ENCODE measurements at places on chromosomes 12 and 14.

DNA sequence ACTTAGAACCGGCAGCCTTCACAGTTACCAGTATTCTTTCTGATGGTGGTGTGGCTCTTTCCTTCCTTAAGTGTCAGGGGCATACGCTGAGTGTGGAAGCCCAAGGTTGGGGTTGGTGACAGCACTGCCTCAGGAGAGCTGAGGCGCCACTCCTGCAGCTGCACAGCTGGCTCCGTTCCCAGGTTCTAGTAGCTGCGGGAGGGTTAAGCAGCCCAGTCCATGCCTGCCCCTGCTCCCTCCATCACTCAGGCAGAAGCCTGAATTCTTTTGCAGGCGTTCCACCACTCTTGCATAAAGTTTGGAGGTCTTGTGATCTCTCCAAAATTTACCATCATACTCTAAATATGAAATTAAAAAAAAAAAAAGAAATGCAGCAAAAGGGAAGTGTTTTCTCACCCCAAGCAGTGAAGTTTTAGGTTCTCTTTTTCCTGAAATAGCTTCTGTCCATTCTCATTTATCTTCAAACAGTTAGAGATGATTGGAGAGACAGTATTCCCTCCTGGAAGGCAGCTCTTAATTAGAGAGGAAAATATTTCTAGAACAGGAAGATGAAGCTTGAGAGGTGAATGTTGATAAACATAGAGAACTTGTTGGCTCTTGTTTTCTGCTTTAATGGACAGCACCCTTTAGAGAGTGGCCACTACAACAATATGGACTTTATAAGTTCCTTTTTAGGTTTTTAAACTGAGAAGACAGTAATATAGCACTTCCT lies 136.1 kb downstream of the FGD4 start:
- DNase-seq = peak; percentile 60

- no peak for DNase-seq
These were observed 109.5 kb downstream of the FOXG1 start for GRCh38 chr14:28875934-28876571.

DNA sequence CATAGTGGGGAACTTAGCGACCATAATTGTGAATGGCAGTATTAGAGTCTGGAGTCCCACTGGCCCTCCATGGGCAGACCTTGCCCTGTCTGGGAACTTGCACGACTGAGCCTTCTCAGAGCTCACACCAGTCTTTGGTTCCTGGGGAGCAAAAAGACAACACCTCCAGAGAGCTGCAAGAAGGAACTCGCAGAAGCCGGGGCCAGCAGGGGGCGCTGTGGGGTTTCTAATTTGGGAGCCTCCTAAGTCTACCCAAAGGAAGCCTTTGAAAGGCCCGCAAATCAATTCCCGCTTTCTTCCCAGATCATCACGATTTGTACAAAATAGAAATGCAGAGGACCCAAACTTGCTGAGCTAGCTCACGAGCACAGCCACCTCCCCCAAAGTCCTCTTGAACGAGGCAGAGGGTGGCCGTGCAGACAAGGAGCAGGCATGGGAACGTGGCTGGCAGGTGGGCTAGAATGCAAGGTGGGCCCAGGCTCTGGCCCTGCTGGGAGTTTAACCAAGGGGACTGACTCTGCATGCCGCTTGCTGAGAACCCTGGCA lies 46.3 kb upstream of the FBXO21 start:
- peak; percentile 87 for DNase-seq

DNA sequence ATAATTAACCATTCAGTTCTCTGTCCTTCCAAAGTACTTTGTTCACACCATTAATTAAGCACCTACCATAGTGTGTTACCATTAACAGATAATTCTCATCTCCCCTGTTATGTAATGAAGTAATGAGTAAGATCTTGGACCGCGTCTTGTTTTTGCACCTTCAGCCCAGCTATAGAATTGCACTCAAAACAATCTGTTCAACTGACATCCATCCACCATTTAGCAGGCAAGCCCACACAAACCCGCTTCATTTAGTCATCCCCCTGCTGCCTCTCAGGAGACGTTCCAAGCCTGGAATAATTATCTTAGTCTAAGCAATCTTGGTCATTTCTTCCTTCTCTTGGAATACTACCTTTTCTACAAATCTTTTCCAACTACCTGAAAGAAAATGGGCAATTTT lies 74.4 kb downstream of the DUSP16 start:
- DNase-seq = no peak

GRCh38 chr14:98544174-98544573 lies 727.8 kb downstream of the BCL11B start:
- DNase-seq = no peak

DNA sequence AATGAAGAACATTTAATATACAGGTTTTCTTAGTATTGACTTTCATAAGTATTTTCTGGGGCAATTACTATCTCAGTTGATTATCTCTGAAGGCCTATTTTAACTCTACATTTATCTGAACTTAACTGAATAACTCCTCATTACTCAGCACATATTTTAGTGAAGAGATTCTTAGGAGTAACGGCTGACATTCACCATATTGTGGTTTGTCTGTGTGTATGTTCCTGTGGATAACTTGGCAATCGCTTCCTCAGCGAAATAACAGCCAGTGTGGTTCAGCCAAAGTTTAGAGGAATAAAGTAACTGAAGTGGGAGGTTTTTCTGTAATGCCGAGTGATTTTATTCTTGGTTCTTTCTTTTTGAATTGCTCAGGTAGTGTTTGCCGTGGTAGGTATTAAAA lies 168.0 kb downstream of the RAD51B start:
- no peak for DNase-seq

DNA sequence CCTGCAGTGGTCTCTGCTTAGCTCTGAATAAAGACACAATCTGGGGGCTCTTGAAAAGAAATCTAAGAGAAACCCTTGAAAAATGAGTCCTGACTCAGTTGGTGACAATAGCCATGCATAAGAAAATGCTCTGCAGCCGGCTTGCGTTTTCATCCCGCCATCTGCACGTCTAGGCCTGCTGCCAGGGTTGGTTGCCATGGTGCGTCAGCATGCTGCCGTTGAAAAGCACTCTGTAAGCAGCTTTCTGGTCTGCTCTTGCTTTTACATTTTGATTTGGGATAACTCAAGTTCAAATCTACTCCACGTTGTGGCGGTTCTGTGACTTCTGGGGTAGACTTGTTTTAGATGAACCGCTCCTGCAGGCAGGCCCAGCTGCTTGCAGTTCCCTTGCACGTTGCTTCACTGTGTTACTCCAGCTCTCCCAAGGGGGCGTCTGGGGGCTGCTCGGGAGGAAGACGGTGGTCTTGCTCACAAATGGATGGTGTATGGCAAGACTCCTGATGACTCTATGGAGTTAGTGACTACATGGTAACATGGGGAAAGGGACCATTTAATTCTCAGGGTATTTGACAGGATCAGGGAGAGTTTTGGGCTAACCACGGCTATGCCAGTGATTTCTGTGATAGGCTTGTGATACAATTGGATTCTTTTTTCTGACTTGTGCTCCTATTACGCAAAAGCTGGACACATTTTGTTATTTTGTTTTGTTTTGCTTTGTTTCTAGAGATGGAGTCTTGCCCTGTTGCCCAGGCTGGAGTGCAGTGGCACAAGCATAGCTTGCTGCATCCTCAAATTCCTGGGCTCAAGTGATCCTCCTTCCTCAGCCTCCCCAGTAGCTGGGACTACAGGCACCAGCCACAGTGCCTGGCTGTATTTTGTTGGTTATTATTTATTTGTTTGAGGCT lies 15.8 kb downstream of the WNT5B start:
- peak; percentile 97 for DNase-seq

DNA sequence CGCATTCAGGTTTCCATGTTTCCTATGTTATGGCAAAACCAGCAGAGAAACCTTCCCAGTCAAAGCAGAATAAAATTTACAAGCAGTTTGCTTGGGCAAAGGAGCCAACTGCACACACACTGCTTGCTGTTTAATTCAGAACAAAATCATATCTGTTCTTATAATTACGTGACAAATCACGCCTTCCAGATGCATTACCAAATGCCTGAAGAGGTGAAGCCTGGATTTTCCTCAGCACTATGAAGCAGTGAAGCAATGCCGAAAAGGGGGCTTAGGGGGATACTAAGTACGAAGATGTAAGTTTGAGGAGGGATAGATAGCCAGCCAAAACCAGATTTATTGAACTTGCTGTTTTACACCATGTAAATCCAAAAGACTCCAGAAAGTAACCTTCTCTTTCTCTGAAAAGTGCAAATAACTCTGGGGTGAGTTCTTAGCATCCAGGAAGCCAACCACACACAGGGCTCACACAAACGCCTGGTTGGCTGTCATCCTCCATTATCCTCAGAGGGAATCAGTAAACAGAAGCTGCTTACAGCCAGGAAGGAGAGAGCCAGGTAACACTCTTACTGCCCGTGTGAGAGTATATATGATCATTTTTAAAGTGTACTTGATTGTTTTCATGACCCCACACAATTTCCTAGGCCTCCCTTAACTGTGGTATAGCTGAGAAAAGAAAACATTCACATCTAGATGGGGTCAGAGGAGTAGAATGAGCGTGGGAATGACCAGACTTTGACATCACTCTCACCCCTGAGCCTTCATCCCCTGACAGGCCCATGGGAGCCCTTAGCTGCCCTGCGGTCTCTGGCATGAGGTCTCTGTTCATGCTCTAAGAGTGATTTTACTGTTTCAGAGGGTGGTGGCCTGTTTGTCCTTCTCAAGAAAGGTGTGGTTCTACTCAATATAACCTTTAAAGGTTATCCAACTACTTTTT lies 442.5 kb downstream of the EGLN3 start:
- no peak for DNase-seq

GRCh38 chr12:118120579-118121363 lies 15.2 kb upstream of the PEBP1 start:
- peak; percentile 80 for DNase-seq

- DNase-seq = no peak
These were observed 478.2 kb downstream of the TMEM117 start for GRCh38 chr12:44314007-44314500.

GRCh38 chr12:105847068-105847467 lies 291.7 kb downstream of the NUAK1 start:
- DNase-seq = no peak

DNA sequence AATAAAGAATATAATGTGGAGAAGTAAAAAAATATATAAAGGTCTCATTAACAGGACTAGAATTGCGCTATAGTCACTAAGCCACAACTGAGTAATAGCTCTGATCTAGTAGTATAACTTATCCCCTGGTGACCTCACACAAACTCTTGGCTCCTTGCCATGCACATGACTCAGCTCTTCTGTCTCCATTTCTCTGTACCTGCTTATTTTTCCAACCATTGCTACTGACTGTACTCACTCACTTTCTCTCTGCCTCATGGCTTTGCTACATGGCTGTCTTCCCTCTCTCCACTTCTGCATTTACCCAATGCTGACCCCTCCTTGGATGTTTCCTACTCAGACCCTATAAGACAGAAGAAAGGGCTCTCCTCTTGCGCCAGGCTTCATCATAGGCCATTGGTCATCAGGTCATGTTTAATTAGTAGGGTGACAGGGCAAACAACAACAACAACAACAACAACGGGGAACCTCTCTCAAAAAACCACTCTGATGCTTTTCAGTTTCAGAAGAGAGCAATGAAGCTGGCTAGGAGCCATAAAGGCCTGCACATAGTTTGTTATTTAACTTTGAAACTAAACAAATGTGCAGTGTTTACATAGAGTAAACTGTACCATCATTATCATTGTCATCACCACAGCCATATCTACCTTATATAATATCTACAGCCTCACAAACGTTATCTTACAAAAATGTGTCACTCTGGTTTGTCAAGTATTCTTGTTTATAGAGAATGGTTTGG lies 25.6 kb upstream of the KRAS start:
- DNase-seq = no peak

DNA sequence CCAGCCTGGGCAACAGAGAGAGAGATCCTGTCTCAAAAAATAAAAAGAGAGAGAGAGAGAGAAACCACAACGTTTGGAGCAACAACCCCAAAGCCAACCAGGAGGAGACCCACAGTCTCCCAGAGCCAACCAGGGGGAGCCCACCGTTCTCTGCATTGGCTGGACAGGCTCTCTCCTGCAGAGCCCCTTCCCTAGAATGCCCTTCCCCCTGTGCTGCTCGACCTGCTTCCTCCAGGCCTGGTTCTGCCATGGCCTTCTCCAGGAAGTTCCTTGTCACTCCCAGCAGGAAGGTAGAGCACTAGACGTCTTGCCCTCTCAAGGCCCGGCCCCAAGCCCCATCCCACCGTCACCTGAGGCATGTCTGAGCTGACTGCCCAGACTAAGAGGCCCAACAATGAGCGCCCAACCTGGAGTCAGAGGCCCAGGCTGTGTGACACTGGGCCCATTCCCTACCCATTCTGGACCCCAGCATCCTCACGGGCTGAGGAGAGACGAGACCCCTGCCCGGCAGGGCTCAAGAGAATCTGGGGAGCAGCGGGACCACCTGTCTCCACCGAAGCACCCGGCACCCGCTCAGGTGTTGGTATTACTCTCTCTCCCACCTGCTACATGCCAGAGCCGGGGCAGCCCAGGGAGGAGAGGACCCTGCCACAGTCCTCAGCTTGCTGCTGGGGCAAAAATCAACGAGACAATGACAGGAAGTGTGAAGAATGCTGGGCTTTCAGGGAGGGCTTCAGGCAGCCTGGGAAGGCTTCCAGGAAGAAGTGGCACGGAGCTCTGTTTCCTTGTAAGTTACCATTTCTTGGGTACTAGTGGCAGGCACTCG lies 61.2 kb downstream of the DIO3 start:
- no peak for DNase-seq

- DNase-seq = no peak
These were observed 1143.6 kb downstream of the TMEM121 start for GRCh38 chr14:106670011-106670410.

- DNase-seq = no peak
These were observed 111.2 kb upstream of the NOVA1 start for GRCh38 chr14:26709019-26709418.

GRCh38 chr12:30784508-30784907 lies 29.8 kb upstream of the CAPRIN2 start:
- DNase-seq = no peak

DNA sequence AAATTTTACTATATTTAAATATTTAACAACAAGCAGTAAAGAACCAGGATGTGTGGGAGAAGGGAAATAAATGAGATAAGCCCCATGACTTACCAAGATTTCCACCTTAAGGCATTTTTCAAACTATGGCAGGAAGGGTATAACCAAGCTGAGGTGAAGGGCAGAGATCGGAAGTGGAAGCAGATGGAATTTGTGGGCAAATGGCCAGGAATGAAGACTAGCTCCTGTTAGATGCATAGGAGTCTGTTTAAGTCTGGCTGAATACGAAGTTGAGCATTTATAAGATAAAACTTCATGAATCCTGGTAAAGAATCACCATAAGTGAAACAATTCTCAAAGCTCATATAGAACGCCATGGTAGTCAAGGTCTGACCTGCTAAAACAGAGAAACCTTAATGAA lies 163.5 kb downstream of the DIO2 start:
- peak; percentile 90 for DNase-seq

DNA sequence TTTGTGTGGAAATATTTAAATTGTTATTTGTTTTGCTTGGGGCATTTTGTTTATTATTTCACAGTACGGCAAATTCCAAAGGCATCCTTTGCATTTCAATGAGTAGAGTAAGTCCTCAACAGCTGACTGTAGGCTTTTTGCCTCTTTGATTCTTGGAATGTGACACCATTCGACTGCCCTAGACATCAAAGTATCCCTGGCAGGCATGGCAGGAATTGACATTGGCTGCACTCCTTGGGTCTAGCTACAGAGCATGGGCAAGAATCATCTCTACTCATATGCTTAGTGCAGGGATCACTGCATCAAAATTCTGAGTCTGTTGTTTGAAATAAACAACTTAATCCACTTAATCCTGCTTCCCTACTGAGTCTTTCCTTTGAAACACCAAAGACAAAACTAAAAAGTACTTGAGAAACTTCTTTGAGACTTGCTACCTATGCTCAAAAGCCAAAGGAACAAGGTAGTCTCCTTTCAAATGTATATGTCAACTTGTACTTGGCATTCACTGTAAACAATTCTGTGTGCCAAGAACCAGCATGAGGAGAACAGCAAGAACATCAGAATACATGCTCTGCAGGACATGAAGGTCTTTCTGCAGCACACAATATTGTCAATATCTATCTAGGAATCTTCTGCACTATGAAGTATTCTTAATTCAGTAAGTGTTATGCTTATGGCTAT lies 1569.0 kb upstream of the FLRT2 start:
- DNase-seq = no peak
